ENCODE measurements at places on chromosomes 2 and 18.

DNA sequence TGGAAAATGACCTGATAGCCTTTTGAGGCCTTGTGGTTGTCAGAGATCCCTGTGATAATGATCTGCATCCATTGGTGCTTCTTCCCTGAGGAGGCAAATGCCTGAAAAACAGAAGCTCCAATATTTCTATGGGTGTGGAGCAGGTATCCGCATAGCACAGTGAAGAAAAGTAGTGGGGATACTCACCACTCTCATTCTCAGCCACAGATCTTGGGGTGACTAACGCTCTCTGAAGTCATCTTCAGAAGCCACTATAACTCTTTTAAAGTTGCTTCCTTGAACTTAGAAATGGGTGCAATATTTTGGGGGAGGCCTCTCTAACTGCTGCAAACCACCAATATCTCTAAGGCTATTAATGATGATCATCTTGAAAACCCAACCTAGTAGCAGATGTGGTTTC lies 46.2 kb downstream of the ARHGAP15 start:
- DNase-seq: no peak

- DNase-seq: no peak
Observed at GRCh38 chr18:23397907-23398306, 55.2 kb upstream of the RIOK3 start.

DNA sequence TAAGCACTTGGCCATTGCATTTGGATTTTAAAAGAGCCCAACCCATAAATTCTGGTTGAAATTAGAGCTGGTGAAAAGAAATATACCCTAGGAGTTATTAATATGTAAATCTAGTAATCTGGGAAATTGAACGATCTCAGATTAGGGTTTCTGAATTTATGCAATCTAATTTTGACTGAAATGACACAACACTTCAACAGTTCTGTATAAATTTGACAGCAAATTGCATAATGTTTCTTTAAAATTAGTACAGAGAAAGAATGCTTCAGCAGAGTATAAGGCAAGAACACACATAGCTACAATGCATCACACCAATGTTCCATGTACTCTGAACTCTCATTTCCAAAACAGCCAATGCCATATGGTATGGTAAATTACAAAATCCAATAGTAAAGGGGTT lies 201.5 kb upstream of the ITGA4 start:
- DNase-seq: no peak

GRCh38 chr18:23135550-23136325 lies 453 bp downstream of the CABLES1 start:
- peak; percentile 71 for DNase-seq

DNA sequence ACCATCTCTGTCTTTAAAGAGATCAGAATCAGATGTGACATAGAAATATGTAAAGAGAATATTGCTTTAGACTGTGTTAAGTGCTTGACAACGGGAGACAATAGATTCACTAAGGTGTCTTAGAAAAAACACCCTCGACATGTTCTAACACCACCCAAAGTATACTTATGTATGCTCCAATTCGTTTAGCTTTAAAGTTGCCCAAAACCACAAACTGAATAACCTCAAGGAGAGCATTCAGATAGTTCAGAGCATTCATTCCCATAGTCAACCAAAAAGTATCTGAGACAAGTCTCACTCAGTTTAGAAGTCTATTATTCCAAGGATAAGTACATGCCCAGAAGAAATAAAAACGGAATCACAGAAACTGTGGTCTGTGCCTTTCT lies 96.4 kb downstream of the KYNU start:
- DNase-seq: no peak

DNA sequence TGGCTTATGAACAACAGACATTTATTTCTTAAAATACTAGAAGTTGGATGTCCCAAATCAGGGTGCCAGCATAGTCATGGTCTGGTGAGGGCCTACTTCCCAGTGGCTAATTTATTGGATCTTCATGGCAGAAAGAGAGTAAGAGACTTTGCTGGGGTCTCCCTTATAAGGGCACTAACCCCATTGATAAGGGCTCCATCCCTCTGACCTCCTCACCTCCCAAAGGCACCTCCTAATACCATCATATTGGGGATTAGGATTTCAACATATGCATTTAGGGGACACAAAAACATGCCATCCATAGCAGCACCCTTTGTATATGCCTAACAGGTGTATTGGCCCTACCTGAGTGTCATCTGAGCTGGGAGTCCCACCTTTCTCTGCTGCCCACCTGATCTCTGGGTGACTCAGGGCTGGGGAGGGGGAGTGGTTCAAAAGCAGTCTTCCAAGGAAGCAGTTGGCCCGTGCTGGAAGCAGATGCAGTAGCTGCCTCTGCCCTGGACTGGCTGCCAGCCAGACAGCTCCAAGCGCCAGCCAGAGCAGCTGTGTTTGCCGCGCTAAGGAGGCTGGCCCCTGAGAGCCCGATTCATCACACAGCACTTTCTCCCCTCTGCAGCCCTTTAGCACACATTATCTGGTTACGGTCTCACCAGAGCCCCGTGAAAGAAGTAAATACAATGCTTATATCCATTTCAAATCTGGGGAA lies 84.6 kb downstream of the SMAD7 start:
- peak; percentile 86 for DNase-seq

DNA sequence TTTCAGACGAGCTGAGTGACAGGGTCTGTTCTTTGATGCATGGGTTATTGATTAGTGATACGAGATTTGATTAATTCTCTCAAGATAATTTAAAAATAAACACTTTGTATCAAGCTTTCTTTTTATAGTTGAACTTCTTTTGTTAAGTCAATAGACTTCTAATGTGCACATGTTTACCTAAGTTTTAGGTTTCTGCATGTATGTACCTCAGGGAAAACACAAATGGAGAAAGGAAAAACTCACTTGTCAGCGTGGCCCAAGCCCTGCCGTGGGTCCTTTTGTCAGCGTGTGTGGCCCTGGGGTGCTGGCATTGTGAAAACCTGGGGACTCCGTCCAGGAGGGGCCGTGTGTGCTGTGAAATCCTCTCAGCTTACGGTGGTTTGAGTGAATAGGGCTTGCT lies 153.7 kb downstream of the SNTG2 start:
- no peak for DNase-seq

GRCh38 chr2:214451516-214452275 lies 40.8 kb downstream of the VWC2L start:
- DNase-seq: no peak

GRCh38 chr2:68052717-68053422 lies 9.9 kb downstream of the C1D start:
- no peak for DNase-seq

DNA sequence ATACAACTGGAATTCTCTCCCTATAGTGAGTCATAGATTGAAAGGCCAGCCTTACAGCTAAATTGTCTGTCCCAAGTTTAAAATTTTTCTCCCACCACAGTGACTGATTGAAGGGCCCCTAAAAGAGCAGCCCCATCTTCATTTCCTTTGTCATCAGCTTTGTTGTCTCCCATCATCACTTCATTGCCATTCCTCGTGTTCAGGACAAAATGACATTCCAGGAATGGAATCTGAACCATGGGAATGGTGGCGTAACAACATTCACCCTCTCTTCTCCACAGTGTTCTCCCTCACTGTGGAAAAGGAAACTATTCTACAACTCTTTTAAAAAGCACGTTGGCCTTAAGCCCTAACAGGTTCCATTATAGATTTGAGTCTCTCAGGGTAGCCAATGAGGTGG lies 52.1 kb downstream of the PSTPIP2 start:
- no peak for DNase-seq

- DNase-seq: no peak
Observed at GRCh38 chr2:62089658-62090057, 106.3 kb upstream of the B3GNT2 start.

GRCh38 chr2:72236445-72237067 lies 88.9 kb upstream of the CYP26B1 start:
- no peak for DNase-seq

DNA sequence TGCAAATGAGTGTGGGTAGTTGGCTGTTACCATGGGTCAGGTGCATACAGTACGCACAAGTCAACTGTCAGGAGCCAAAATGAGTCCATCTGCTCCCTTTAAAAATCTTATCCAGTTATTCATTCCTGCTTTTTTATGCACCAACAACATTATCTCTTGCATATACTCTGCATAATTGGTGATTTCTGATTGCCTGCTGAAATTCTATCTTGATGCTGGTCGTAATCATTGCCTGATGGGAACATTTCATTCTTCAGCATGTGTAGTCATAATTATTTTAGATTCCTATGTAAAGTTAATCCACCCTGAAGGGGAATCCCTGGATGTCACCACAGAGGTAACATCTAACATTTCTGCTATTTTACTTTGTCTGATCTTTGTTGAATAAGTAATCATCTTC lies 102.2 kb upstream of the RND3 start:
- DNase-seq: no peak

GRCh38 chr2:24451805-24452501 lies 39.1 kb upstream of the NCOA1 start:
- DNase-seq: no peak

DNA sequence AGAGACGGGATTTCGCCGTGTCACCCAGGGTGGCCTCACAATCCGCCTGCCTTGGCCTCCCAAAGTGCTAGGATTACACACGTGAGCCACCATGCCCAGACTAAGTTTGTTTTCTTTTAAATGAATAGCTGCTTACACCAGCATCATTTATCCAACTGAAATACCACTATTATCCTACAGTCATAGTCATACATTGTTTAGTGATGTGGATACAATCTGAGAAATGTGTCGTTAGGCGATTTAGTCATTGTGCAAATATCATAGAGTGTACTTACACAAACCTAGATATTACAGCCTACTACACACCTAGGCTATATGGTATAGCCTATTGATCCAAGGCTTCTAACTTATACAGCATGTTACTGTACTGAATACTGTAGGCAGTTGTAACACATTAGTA lies 10.3 kb downstream of the ZC3H15 start:
- DNase-seq: no peak

DNA sequence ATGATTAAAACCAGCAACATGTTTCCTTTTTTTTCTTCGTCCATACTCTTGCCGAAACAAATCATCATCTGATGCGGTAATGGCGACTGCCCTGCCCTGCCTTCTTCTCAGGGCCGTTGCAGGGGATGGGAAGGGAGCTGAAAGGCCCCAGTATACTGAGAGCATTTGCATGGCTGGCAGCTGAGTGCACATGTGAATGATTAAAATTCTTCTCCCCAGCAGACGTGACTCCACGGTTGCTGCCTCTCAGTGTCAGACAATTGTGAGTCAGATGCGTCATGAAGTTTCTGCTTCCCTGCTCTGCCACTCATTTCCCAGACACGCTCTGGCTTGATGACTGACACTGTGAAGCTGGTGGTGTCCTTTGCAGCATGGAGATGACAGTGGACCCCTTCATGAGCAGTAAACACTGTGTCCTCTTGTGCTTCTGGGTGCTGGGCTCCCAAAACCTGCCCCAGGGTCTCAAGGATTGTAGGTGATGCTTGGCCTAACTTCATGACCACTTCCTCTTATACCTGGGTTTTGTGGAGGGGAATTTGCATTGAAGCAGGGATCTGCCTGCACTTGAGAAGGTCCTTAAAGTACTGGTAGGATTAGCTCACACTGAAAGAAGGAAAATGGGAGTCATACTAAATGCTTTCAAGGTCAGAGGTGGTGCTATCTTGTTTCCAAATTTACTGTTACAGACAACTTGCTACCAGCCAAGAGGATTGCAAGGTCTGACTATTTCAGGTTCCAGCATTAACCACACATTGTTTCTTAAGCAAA lies 222.5 kb upstream of the COPS8 start:
- no peak for DNase-seq

GRCh38 chr18:46095532-46095931 lies 2.6 kb downstream of the ATP5F1A start:
- no peak for DNase-seq

GRCh38 chr2:10740226-10740625 lies 18.8 kb downstream of the ATP6V1C2 start:
- DNase-seq: no peak

GRCh38 chr2:69755862-69756467 lies 14.0 kb downstream of the ANXA4 start:
- no peak for DNase-seq

GRCh38 chr2:188596054-188596453 lies 304.4 kb downstream of the GULP1 start:
- DNase-seq: no peak

DNA sequence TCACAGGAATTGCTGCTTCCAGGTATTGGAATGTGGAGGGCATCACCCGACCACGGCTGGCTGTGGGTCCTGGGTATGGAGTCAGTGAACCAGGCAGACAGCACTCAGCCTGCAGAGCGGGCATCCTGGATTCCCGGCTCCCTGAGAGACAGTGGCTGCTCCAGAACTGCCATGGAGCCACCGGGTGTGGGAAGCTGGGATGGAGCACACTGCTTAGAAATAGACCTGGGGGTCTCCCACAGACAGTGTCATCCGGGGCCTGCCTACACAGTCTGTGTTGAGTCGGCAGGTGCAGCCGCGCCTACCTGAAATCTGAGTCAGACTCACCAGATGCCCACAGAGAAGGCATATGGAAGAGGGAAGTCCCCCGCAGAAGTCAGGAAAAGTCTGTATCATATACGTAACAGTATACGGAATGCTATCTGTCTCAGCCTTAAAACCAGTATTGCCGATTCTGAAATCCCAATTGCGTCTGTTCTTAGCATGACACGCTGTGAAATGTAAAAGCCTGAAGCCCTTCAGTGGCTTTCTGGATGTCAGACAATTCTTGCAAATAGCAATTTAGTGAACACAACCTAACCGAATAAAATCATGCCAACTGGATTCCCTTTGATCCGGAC lies 509.7 kb upstream of the MYT1L start:
- DNase-seq: no peak

- DNase-seq: no peak
Observed at GRCh38 chr2:209230560-209230959, 193.3 kb upstream of the MAP2 start.

DNA sequence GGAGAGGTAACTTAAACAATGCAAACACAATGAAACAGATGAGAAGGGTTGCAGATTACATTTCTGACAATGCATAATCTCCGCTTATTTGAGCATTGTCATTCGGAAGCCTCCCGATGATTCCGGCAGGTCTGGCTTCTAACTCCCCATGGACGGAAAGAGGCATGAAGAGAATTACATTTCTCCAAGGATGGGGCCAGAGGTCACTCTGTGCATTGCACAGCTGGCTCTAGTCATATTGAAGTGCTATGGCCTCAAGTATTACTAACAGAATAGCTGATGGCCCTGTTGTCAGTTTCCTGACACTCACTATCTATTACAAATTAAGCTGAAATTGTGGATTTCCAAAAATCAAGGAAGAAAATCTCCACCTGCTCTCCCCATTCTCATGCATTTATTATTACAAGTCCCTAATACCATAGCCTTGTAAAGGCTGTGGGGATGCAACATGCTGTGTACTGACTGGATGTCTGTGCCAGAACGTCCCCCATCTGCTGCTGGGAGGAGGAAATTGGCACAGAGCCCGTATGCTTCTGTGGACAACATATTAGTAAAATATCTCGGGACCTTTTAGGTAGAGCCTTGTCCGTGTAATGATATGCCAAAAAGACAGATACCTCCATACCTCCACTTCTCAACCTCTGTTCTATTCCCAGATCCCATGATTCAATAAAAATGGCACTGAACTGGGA lies 168.1 kb downstream of the SETBP1 start:
- DNase-seq: no peak

DNA sequence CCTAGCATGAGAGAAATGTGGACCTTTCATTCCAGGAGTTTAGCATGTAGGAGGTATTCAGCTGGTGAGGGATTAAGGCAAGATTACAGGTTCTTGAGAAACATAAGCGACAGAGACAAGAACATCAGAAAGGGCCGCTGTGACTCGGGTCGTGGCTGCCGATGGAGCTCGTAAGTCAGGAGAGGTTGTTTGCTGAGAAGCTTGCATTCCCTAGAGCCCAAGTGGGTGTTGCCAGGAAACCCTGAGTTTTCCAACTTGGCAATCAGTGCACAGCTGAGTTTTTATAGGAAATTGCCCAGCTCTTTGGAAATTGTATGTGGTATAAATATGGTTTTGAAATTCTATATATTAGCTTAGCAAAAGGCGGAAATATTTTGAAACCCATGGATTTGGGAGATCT lies 46.4 kb upstream of the CYP1B1 start:
- DNase-seq: no peak
